ENCODE measurements at places on chromosomes 11 and 22. TPM values are rescaled to one million over a fixed set of nuclear protein-coding genes. Genes with fewer than 3 reads are reported as not detected.
A peak's percentile ranks its signal among the peaks of the same experiment; 100 is the strongest.

DNA sequence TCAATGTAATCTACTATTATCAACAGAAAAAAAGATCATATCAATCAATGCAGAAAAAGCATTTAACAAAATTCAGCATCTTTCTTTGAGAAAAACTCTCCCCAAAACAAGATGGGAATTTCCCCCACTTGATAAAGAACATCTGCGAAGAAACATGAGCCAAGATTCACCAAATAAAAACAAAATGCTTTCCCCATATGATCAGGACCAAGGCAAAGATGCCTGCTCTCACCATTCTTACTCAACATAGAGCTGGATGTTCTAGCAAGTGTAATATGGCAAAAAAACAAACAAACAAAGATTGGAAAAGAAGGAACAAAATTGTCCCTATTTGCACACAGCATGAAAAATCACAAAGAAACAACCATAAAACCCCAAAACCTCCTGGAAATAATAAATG, 23.4 kb downstream of the SHANK2 start:
- no peak for DNase-seq

GRCh38 chr22:33923660-33924246, 3.5 kb upstream of the LARGE1 start:
- DNase-seq: peak; percentile 58

- no peak for DNase-seq
These were observed 47.0 kb upstream of the CARS1 start for GRCh38 chr11:3104051-3104714.

GRCh38 chr11:6405052-6405667, 13.7 kb downstream of the APBB1 start:
- DNase-seq: no peak

Gene MMP12
- polyA plus RNA-seq: not detected

Data from naive B cell (primary cell).